ENCODE measurements at places on chromosomes 11 and 22.

DNA sequence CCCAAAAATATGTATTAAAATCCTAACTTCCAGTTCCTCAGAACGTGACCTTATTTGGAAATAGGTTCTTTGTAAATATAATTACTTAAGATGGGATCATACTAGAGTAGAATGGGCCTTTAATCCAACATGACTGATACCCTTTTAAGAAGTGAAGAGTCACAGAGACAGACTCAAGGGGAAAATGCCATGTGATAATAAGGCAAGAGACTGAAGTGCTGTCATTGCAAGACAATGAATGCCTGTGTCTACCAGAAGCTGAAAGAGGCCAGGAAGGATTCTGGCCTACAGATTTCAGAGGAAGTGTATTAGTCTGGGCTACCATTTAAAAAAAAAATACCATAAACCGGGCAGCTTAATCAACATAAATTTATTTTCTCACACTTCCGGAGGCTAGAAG lies 85.9 kb upstream of the LRRC55 start:
- no peak for DNase-seq

- DNase-seq, result peak; percentile 34
Measured at GRCh38 chr11:122863704-122864326, 18.7 kb upstream of the JHY start.

- DNase-seq, result no peak
Measured at GRCh38 chr11:69333149-69333710, 39.3 kb downstream of the MYEOV start.

DNA sequence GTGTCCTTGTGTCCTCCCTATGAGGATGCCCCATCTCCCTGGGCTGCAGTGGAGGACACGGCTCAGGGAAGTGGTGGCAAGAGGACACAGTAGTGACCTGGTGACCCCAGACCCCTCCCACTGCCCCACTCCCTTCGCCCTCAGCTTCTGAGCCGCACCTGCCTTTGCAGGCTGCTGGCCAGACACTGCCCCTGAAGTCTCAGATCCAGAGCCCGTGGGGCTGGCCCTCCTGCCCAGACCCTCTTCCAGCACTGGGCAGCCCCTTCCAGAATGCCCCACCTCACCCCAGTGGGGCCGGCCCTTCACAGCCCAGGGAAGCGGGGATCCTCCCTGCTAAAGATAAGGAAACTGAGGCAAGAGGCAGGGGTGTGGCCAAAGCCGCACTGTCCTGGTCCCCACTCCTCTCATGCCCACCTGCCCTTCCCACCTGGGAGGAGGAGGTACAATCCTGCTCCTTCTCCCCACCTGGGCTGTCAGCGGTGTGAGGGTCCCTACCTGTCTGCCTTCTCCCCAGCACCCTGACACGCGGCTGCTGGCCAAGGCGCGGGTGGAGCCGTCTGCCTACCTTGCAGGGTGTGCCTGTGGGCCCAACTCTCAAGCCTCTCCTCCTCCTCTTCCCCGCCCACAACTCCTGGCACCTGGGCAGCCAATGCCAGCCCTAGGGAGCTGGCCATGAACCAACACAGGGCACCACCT lies 17.3 kb downstream of the TRPM5 start:
- DNase-seq, result no peak

GRCh38 chr11:78669249-78669648 lies 94.6 kb upstream of the NARS2 start:
- DNase-seq, result no peak

DNA sequence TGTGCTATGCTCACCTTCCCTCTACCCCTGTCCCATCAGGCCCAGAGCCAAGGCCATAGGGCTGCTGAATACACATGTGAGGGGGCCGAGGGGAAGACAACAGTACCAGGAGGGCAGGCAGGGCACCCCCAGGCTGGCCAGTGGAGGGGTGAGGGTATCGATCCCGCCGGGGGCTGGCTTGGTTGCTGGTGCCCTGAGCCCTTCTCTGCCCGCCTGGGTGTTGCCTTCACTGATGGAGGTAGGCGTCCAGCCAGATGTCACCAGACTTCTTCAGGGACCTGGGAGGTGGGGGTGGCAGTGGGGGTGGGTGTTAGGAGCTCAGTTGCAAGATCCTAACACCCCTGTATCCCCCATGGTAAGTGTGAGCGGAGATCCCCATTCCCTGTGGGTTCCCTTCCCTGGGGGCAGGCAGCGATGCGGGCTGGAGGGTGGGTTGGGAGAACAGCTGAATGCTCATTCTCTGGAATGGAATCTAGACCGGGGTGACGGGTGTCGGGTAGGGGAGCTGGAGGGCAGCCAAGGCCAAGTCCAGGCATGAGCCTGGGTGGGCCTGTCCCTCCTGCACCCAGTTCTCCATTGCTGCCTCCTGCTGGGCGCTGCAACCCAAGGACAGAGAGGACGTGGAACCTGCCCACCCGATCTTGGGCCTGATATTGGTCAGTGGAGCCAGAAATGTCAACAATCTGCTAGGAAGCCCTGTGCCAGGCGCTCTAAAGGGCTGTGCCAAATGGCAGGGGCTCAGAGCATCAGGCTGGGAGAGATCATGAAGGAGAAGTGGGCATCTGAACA lies 17.6 kb downstream of the FADS3 start:
- DNase-seq, result no peak

DNA sequence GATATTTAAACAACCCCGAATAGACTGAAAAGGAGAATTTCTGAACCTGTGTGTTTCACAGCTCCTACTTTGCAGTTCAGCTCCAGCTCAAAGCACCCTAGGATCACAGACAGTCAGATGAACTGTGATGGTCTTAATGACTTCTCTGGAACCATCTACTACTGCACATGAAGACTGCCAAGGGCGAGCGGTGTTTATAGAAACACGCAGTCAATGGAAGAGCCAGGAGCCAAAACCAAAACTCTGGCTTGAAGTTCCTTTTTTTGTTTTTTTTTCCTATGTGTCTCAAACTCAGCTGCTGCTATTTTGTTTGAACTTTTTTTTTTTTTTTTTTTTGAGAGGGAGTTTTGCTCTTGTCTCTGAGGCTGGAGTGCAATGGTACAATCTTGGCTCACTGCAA lies 382.6 kb upstream of the SYN3 start:
- DNase-seq, result no peak
